Hypothalamus (tissue), 51 donors: ENCODE measurements at places on chromosomes 7 and 10.

DNA sequence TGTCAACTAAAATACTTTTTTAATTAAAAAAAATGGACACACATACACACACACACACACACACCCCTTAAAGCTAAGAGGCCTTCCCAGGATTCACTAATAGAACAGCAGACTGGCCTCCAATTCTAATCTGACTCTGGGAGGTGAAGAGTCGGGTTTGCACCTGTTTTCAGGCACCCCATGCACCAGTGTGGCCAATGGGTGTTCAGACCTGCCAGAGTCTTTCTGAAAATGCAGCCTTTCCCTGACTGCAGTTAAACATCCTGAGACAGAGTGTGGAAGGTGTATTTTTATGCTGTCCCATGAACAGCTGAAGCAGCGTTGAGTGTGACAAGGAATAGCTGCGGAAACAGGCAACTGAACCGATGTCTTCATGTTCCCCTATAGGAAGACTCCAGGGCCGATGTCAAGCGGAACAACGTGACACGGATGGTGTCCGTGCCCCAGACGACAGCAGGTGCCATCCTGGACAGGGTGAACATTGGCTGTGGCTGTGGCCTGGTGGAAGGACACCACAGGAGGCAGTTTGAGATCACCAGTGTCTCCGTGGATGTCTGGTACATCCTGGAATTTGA is 74.6 kb upstream of the LYZL2 start:
- no peak for DNase-seq

DNA sequence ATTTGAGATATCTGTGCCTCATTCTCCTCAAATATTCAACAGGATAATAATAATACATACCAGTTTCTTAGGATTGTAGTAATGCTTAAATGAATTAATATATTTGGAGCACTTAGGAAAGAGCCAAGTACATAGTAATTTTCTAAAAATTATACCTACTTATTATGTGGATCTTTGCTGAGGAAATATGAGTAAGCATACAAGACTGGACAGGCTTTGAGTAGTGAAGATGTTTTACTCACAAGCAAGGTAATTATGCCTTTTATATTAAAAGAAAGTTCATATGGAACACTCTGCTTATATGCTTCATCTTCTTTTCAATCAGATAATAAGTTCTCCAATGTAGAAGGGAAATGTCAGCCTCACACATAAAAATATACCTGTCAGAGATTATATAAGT is 337.5 kb upstream of the KAT6B start:
- no peak for DNase-seq

DNA sequence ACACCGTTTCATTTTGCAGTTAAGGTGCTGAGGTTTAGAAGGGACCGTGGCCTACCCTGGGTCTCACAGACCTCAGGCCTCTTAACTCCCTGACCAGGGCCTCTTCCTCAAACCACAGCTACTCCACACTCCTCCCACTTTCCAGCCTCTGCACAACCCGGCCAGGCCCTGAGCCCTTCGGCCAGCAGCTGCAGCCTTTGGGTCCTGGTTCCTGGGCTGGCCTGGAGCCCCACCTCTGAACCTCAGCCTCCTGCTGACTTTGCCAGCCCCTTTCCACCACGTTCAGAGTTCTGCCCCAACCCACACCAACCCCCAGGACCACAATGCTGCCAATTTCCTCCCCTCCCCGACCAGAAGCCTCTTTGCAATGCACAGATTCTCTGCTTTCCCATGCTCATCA is 84.1 kb downstream of the VOPP1 start:
- no peak for DNase-seq

DNA sequence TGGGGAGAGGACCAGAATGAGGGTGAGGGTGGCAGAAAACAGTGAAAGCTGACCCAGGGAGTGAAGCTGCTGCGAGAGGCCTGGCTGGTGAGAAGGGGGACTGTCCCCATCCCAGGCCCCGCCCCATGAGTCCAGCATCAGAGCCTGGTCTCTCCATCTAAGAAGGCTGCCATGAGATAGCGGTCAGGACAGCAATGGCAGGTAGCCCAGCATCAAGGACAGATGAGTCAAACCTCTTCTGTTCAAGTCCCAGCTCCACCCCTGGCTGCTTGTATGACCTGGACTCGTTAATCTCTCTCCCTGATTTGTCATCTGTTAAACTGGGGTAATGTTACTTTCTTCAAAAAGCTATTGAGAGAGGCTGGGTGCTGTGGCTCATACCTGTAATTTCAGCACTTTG is 22.2 kb downstream of the GPNMB start:
- DNase-seq = no peak

DNA sequence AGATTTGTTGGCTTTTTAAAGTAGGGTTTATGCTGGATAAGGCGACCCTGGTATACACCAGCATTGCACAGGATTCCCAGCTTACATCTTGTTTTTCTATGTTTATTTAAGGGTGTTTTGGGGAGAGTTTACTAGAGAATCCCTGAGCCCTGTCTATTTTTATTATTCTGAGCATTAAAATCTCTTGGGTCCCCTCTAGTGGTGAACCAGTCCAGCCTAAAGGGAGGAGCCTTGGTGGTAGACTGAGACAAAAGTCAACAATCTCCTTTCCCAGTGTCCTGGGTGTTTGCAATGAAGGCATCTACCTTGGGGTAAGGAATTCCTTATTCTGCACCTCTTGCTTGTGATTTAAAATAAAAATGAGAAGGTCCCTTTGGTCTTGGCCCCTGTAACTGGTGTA is 38.2 kb downstream of the ANTXRL start:
- DNase-seq = no peak

GRCh38 chr10:114257498-114257897 is 18.4 kb downstream of the VWA2 start:
- no peak for DNase-seq

- DNase-seq = no peak
Measured at GRCh38 chr7:27312820-27313219, 70.2 kb downstream of the EVX1 start.

- DNase-seq = no peak
Measured at GRCh38 chr10:108500396-108500795, 1335.9 kb upstream of the SORCS1 start.

DNA sequence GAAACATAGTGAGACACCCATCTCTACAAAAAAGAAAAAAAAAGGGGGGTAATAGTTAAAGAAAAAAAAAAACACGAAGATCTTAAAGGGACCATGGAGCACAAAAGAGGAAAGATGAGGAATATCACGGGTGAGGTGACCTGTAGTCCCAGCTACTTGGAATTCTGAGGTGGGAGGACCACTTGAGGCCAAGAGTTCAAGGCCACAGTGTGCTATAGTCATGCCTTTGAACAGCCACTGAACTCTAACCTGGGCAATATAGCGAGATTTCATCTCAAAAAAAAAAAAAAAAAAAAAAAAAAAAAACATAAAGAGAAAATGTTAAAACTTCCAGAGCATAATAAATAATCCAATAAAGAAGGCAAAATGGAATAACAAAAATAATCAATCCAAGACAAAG is 23.6 kb downstream of the AKR1D1 start:
- no peak for DNase-seq

DNA sequence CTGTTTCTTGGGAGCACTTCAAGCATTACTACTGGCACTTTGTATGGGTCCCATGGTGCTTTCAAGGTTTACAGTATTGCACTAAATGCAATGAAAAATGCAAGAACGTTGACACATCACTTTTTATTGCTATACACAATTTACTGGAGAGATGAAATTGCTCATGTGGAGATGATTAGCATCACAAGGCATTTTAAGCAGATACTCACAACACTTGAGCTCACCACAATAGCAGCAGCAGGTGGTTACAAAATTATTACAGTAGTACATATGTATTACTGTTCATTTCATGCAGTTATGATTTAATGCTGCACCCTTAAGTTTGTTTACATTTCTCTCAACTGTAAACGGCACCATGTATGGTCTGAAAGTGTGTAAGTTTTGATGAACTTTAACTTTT is 537.7 kb downstream of the GRM8 start:
- no peak for DNase-seq

DNA sequence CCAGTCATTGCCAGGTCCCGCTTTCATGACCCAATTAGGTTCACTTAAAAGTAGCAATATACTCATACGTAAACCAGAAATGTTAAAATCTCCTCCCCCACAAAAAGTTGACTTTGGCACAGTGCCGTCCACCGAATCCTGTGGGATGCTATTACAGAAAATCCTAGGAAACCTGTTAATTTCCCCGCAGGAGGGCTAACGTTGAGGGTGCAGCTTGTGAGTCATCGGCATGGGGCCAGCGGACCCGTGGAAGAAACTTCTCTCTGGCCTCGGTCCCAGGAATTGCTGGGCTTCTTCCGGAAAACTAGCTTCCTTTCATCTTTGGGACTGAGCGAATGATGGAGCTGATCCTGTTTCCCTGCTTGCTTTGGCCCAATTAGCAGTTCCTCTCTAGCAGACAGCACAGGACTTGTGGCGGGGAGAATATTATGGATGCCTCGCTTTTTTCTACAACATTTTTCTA is 13.5 kb downstream of the CRYGN start:
- DNase-seq = no peak

DNA sequence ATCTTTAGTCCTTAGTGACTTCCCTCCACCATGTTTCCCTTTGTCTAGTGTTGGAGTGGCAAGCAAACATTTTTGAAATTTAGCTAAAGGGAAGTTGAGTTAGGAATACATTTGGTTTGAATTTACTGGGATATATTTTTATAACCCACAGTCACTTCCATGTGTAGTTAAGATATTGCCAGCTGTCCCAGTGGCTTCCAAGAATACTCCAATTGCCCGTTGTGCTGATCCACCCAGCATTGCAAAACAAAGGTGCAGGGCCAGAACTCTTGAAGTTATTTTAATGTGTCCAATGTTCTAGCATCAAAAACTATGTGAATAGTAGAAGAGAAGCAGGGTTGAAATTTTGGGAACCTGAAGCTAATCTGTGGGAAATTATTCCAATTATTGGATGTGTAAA is 2.5 kb upstream of the P4HA1 start:
- DNase-seq = no peak

DNA sequence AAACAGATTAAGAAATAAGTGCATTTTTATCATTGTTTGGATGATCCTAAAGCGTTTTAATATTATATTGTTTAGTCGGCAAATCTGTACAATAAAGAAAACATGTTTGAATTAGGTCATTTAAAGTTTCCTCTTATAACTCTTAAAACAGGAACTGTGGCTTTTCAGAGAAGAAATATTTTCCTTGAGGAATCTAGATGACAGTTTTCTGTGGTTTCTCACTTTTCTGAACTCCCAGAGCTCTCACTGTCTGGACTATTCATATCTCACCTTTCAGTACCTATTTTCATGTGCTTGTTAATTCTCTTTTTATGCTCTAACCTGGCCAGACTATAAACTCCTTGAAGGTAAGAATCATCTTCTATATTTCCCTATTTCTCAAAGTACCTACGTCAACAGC is 135.1 kb downstream of the CHN2 start:
- DNase-seq = no peak

- no peak for DNase-seq
Measured at GRCh38 chr7:136079478-136079892, 102.3 kb upstream of the MTPN start.
